ENCODE measurements at places on chromosomes 5 and 9. TPM values are rescaled to one million over a fixed set of nuclear protein-coding genes. Genes with fewer than 3 reads are reported as not detected.

The MYOT gene
- total RNA-seq = not detected

The AQP3 gene
- total RNA-seq = 912 TPM

The ALDH1A1 gene
- 3.1 TPM for total RNA-seq

The PRDM9 gene
- total RNA-seq = not detected

The ZSWIM6 gene
- total RNA-seq = 6.3 TPM

The GMCL2 gene
- not detected for total RNA-seq

The STKLD1 gene
- total RNA-seq = not detected

The CBY3 gene
- total RNA-seq = not detected

The DRD1 gene
- not detected for total RNA-seq
